ENCODE measurements at places on chromosomes 3 and 15.

DNA sequence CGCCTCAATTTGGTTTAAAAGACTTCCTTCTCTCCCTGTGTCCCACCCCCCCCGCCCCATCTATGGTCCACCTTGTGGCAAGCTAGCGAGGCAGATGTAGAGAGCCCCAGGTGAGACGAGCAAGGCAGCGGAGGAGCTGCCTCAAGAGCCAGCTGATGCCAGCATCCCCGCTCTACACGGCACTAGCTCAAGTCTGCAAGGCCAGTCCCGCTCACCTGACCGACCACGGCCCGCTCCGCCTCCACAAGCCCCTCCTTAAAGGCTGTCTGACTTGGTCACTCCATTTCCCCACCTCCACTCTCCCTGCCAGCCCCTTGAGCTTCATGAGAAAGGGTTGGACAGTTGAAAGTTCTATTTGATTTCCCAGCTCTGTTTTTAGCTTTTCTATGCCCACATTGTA is 56.2 kb upstream of the IGF1R start:
- no peaks in the 10 kb centered on the region for H3K36me3 ChIP-seq
- no peaks in the 10 kb centered on the region for H3K4me1 ChIP-seq
- H3K4me3 ChIP-seq = no peak overlapping the region
- DNase-seq = no peak

- H3K36me3 ChIP-seq = peaks cover 34% of the 10 kb centered on the region
- no peak for DNase-seq
- peak overlapping the region; percentile 95 for H3K27ac ChIP-seq
- no peaks in the 10 kb centered on the region for H3K27me3 ChIP-seq
- H3K4me1 ChIP-seq = peaks cover 49% of the 10 kb centered on the region
These were observed 1.3 kb downstream of the CX3CR1 start for GRCh38 chr3:39278616-39278935.

GRCh38 chr15:33089878-33090757 is 104.4 kb downstream of the FMN1 start:
- H3K27me3 ChIP-seq = no peaks in the 10 kb centered on the region
- DNase-seq = no peak
- H3K4me1 ChIP-seq = peaks cover 3% of the 10 kb centered on the region
- H3K36me3 ChIP-seq = no peaks in the 10 kb centered on the region
- peak overlapping the region; percentile 64 for H3K4me3 ChIP-seq

GRCh38 chr3:69389520-69390248 is 3.8 kb upstream of the FRMD4B start:
- peaks cover 80% of the 10 kb centered on the region for H3K27me3 ChIP-seq
- peaks cover 5% of the 10 kb centered on the region for H3K4me1 ChIP-seq
- H3K27ac ChIP-seq = no peak overlapping the region
- H3K4me3 ChIP-seq = no peak overlapping the region
- DNase-seq = no peak
- peaks cover 7% of the 10 kb centered on the region for H3K36me3 ChIP-seq

DNA sequence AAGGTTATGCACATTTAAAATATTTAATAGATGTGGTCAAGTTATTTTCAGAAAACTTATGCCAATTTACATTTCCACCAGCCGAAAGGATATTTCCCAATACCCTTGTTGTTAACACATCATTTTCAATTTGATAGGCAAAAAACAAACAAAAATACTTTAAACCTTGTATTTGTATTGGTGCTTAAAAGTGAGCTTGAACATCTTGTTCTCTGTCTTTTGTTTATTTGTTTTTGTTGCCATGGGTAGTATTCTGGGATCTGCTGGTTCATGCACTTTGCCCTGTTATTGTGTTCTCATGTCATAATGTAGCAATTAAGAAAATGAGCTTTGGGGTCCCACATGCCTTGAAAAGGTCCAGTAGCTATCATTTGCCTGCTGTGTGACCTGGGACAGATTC is 191.4 kb downstream of the LRTM1 start:
- no peak overlapping the region for H3K27ac ChIP-seq
- DNase-seq = no peak
- H3K4me3 ChIP-seq = no peak overlapping the region
- peaks cover 3% of the 10 kb centered on the region for H3K36me3 ChIP-seq
- no peaks in the 10 kb centered on the region for H3K27me3 ChIP-seq
- H3K4me1 ChIP-seq = no peaks in the 10 kb centered on the region

GRCh38 chr3:37949866-37950265 is 40.7 kb upstream of the VILL start:
- no peaks in the 10 kb centered on the region for H3K27me3 ChIP-seq
- H3K4me1 ChIP-seq = no peaks in the 10 kb centered on the region
- H3K36me3 ChIP-seq = no peaks in the 10 kb centered on the region
- no peak for DNase-seq
- no peak overlapping the region for H3K27ac ChIP-seq

- no peak for DNase-seq
- H3K4me3 ChIP-seq = no peak overlapping the region
- no peaks in the 10 kb centered on the region for H3K4me1 ChIP-seq
- no peaks in the 10 kb centered on the region for H3K36me3 ChIP-seq
- H3K27me3 ChIP-seq = no peaks in the 10 kb centered on the region
These were observed 215.2 kb upstream of the ROBO2 start for GRCh38 chr3:76824658-76825240.

DNA sequence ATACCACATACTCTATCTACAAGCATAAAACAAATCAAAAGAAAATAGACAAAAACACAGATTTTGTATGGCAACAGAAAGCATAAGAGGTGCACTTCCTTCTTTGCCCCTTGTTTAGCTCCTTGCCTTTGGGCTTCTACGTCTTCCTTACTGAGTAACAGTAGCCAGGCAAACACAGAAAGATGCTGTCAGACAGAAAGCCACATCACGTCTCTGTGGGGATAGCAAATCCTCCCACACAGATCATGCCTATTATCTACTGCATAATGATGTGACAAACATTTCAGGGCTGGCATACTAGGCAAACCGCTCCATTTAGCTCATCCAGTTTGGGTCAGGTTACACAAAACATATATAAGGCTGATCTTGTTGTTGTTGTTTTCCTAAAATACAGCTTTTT is 92.7 kb downstream of the BOC start:
- H3K36me3 ChIP-seq = no peaks in the 10 kb centered on the region
- no peaks in the 10 kb centered on the region for H3K4me1 ChIP-seq
- no peaks in the 10 kb centered on the region for H3K27me3 ChIP-seq
- no peak for DNase-seq
- H3K4me3 ChIP-seq = no peak overlapping the region
- no peak overlapping the region for H3K27ac ChIP-seq

DNA sequence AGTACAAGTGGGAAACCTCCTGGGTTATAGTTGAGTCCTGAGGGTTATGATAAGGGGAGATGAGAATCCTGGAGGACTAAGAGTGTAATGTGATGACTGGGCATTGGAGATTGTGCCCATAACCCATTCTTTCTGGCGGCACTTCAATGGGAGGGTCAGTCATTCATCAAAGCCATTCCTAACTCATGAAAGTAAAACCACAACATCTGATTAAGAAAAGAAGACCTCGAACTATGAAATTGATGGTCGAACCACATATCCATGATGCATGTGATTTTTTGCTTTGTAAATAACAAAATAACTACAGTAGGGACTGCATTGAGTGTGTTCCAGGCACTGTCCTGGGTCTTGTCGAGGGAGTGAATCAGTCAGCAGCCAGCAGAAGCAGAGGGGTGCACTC is 215.1 kb downstream of the SHQ1 start:
- no peaks in the 10 kb centered on the region for H3K36me3 ChIP-seq
- no peak for DNase-seq
- no peak overlapping the region for H3K27ac ChIP-seq

DNA sequence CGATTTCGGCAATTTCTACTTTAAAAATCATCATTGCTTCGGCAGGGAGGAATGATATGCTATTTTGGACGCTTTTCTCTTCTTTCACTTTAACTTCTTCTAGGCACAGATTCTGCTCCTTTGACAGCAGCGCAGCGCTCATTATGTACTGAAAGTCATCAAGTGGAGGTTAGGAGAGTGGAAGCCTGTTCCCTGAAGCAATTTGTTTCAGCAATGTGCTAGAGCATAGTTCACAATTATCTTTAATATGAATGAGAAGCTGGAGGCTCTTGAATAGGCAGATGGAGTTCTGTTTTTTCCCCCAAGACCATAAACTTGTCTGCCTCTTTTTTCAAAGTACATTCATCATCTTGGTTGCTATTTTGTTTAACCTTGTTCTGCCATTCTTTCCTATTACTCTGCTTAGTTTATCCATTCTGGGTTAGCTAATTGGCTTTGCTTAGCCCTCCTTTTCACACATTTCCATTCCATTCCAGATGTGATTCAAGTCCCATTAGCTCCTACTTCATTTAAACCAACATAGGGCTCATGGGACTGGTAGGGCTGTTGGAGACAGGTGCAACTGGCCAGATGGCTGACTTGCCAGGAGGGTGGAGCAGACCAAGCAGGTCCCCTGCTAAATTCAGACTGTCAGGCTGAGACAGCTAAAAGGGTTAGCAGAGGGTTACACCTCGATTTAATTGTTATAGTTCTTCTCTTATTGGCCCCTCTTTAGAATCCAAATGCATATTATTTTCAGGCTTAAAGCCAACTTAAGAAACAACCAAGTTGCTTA is 534.7 kb upstream of the CBLB start:
- H3K27ac ChIP-seq = no peak overlapping the region
- H3K27me3 ChIP-seq = no peaks in the 10 kb centered on the region
- no peaks in the 10 kb centered on the region for H3K4me1 ChIP-seq
- no peaks in the 10 kb centered on the region for H3K36me3 ChIP-seq

GRCh38 chr3:127817406-127817841 is 4.9 kb downstream of the MGLL start:
- no peak overlapping the region for H3K4me3 ChIP-seq
- peaks cover under 1% of the 10 kb centered on the region for H3K36me3 ChIP-seq
- H3K27me3 ChIP-seq = peaks cover 81% of the 10 kb centered on the region
- no peak for DNase-seq
- peaks cover under 1% of the 10 kb centered on the region for H3K4me1 ChIP-seq
- H3K27ac ChIP-seq = no peak overlapping the region

- no peak overlapping the region for H3K27ac ChIP-seq
These were observed 136.3 kb downstream of the GHSR start for GRCh38 chr3:172312001-172312400.

GRCh38 chr3:17089314-17089700 is 204.6 kb downstream of the PLCL2 start:
- no peaks in the 10 kb centered on the region for H3K27me3 ChIP-seq
- H3K27ac ChIP-seq = peak overlapping the region; percentile 61
- peaks cover 24% of the 10 kb centered on the region for H3K36me3 ChIP-seq
- DNase-seq = no peak
- peaks cover 44% of the 10 kb centered on the region for H3K4me1 ChIP-seq
- peak overlapping the region; percentile 71 for H3K4me3 ChIP-seq

GRCh38 chr3:146142757-146143156 is 18.2 kb downstream of the PLOD2 start:
- no peaks in the 10 kb centered on the region for H3K27me3 ChIP-seq
- no peak for DNase-seq
- no peaks in the 10 kb centered on the region for H3K4me1 ChIP-seq
- no peaks in the 10 kb centered on the region for H3K36me3 ChIP-seq
- H3K27ac ChIP-seq = no peak overlapping the region
- no peak overlapping the region for H3K4me3 ChIP-seq

GRCh38 chr15:70281261-70281810 is 183.6 kb upstream of the TLE3 start:
- H3K4me3 ChIP-seq = no peak overlapping the region
- no peak overlapping the region for H3K27ac ChIP-seq
- DNase-seq = no peak
- H3K4me1 ChIP-seq = peaks cover 3% of the 10 kb centered on the region
- peaks cover 7% of the 10 kb centered on the region for H3K36me3 ChIP-seq

- H3K27ac ChIP-seq = peak overlapping the region; percentile 56
- no peak overlapping the region for H3K4me3 ChIP-seq
- no peak for DNase-seq
- H3K4me1 ChIP-seq = no peaks in the 10 kb centered on the region
- H3K36me3 ChIP-seq = no peaks in the 10 kb centered on the region
- no peaks in the 10 kb centered on the region for H3K27me3 ChIP-seq
These were observed 284.4 kb downstream of the SHQ1 start for GRCh38 chr3:72563690-72564370.

- H3K27ac ChIP-seq = peak overlapping the region; percentile 46
- H3K4me1 ChIP-seq = no peaks in the 10 kb centered on the region
- no peaks in the 10 kb centered on the region for H3K27me3 ChIP-seq
- no peak for DNase-seq
- H3K4me3 ChIP-seq = no peak overlapping the region
These were observed 175.7 kb downstream of the STAG1 start for GRCh38 chr3:136576279-136577009.

DNA sequence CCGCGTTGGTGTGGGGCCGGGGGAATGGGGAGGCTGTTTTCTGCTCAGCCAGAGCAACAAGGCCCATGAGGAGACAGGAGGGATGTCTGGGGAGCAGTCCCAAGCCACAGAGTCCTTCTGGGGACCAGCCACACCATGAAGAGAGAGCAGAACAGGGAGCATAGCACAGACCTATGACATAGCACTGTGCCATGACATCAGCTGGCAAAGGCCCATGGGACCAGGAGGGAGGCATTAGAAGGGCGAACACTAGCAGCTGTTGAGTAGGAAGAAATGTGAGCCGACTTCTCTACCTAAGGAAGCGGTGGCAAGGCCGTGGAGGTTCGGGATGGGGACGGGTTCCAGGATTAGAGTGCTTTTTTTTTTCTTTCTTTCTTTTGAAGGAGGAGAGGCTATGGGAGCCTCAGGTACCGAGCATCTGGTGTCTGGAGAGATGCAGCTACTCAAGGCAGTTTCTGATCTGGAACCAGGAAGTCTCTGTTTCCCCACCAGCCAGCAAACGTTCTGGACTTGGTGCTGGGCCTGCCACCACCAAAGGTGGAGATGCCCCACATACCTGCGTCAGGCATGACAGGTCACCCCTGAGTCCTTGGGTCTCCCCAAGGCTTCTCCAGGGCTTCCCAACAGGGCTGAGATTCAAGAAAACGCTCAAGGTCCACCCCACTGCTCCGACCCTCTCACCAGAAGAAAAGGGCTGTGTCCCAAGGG is 77.3 kb upstream of the CGNL1 start:
- no peak overlapping the region for H3K4me3 ChIP-seq
- H3K4me1 ChIP-seq = peaks cover 8% of the 10 kb centered on the region
- H3K27me3 ChIP-seq = no peaks in the 10 kb centered on the region
- peaks cover 12% of the 10 kb centered on the region for H3K36me3 ChIP-seq

DNA sequence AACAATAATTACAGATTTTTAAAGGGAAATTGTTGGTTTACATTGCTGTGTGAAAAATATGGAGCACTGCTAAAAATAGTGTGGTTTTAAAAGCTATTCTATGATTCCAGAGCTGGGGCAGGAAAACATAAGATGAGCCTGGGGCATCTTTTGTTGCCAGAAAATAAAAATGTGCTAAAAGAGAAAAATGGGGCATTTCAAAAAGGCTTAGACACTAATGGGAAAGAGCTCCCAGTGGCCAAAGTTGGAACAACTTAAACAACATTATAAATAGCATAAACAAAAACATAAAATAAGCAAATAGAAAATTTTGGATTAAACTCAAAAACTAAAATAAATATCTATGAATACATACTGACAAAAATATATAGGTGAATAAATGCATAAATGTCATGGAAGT is 478.9 kb downstream of the NLGN1 start:
- no peaks in the 10 kb centered on the region for H3K36me3 ChIP-seq
- no peak overlapping the region for H3K27ac ChIP-seq
- no peaks in the 10 kb centered on the region for H3K27me3 ChIP-seq
- H3K4me3 ChIP-seq = no peak overlapping the region
- no peak for DNase-seq
- no peaks in the 10 kb centered on the region for H3K4me1 ChIP-seq
